ENCODE measurements at places on chromosomes 6 and 20.
A peak's percentile ranks its signal among the peaks of the same experiment; 100 is the strongest.

GRCh38 chr20:3786126-3786484, 435 bp downstream of the CENPB start:
- no peak for DNase-seq

- DNase-seq, result no peak
Measured at GRCh38 chr6:111482188-111482958, 645 bp downstream of the REV3L start.

DNA sequence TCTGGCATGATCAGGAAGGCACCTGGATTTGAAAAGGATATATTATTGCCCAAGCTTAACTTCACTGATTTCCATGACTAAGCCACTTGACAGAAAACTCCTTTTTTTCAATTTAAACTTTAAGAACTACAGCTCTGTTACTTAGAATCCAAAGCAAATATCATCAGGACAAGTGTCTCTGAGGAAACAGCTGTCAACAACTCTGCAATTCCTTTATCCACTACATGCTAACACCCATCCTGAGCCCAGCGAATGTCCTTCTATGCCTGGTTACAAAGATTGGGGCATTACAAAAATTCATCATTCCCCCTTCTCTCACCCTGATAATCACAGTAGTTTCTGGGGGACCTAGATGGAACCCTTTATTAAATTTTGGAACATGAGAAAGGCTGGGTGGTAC, 136.8 kb downstream of the GMPR start:
- DNase-seq, result no peak

GRCh38 chr6:99026135-99026534, 78.4 kb upstream of the FBXL4 start:
- no peak for DNase-seq

DNA sequence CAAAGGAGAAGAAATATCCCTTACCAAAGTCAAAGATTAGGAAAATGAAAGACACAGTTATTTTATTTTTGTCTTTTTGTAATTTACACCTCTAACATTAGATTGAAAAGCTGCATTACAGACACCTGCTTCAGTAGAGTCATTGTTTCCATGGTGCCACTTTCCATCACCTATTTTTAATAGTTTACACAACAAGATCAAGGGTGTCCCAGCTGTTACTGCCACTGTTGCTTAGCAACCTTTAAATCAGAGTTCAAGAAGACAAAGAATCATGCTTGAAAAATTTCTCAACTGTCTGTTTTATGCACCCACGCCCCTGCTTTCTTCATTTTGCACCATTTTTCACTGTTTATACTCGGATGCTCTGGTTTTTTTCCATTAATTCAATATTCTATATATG, 668.2 kb upstream of the GJE1 start:
- DNase-seq, result no peak

- no peak for DNase-seq
Measured at GRCh38 chr20:37356387-37356786, 10.4 kb downstream of the SRC start.

DNA sequence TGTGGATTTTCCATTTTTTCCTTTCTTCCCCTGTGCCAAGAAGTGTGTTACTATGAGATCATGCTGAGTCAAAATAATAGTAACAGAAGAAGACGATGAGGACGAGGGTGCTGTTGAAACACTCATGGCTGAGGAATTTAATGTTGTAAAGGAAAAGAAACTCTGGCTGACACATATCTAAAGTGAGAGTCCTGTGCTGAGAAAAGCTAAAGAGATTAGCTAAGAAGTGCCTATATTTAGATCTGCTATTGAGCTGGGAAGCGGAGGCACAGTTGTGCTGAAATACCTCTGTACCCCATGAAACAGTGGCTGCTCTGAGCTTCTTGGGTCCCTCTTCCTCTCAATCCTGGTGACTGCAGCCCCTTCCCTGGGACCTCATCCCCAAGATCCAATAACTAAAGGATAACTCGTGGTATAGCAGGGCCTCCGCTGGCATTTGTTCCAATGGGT, 1.1 kb upstream of the SYTL3 start:
- DNase-seq, result no peak

DNA sequence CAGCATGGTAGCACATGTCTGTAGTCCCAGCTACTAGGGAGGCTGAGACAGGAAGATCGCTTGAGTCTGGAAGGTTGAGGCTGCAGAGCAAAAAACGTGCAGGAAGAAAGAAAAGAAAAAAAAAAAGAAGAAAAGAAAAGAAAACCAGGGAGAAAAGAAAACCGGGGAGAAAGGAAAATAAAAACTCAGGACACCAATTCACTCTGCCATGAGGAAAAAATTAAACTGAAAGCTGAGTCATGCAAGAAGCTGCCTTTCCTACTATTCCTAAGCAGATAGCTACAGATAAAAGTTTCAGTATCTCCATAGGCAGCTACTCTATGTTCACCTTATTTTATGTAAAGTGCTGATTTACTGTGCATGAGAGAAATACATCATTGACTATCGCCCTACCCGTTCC, 10.5 kb downstream of the PTGIS start:
- no peak for DNase-seq

DNA sequence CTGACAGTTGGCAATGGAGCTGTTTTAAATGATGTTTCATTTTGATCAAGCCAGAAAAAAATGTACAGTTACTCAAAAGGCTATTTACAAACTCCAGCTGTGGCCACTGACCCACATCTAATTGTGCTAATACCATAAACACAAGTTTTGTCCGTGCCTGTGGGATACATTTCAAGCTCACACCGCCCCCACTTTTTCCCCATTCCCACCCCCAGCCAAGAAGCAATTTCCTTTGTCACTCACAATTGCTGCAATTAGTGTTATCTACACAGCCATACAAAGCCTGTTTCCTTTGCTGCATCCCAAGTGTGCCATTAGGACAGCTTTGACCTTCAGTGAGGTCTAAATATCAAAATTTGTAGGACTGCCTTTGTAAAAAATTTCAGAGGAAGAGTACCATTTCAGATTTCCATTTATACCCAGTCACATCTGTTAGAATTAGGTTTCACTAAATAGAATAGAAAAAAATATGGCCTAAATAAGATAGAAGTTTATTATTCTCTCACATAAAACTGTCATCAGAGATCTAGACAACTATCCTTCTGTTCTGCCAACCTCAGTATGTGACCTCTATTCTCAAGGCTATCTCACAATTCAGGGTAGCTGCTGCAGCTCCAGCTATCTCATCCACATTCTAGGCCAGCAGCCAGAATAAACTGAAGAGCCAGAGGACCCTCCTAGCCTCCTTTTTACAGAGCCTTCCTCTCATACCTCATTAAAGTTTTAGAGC, 202.6 kb downstream of the NFATC2 start:
- no peak for DNase-seq

DNA sequence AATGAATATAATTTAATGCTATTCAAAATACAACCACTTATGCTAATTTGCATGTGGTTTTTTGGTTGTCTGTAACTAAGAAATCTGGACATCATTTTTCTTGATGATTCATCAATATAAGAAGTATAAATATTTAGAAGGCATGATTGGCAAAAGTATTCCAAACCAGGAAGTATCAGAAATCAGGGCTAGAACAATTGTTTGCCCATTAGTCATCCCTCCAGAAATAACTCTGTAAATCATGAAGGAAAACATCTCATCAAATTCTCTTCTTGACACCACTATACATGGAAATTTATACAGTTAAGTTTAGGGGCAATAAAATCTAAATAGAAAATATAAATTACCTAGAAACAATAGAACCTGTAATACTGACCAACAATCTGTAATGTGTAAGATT, 554.7 kb upstream of the HS3ST5 start:
- no peak for DNase-seq

GRCh38 chr6:90369024-90369519, 72.4 kb upstream of the BACH2 start:
- DNase-seq, result no peak

DNA sequence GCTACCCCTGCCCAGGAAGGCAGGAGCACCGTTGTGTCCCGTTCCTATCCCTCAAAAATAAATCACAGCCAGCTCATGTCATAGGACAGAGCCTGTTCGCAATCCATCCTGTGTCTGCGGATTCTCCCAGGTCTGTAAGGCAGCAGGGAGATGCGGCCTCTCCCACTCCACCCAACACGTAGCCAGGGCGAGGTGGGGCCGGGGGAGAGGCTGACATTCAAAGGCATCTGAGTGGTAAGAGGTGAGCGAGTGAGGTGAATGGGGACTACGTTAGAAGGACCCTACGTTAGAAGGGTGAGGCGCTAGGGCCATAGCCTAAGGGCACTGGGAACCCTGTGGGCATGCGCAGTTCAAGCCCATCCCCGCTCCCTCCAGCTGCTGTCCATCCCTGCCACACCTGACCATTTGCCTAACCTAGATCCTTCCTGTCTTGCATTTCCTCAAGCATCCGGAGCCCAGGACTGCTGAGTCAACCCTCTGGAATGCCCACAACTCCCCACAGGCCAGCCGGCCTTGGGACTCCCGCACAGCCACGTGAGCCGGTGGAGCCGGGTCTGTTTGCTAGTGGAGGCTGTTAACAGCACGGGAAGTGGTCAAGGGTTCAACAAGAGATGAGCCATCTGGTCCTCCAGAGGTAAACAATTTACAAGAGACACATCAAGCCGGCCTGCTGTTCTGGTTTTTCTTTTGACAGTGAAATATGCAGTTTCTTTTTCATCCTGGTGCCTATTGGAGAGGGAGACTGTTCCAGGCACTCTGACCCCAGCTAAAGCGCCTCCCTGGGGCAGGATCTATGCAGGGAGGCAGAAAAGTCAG, 45.9 kb downstream of the RIPOR3 start:
- peak; percentile 93 for DNase-seq

- DNase-seq, result no peak
Measured at GRCh38 chr6:37547564-37548061, 47.9 kb upstream of the CCDC167 start.

DNA sequence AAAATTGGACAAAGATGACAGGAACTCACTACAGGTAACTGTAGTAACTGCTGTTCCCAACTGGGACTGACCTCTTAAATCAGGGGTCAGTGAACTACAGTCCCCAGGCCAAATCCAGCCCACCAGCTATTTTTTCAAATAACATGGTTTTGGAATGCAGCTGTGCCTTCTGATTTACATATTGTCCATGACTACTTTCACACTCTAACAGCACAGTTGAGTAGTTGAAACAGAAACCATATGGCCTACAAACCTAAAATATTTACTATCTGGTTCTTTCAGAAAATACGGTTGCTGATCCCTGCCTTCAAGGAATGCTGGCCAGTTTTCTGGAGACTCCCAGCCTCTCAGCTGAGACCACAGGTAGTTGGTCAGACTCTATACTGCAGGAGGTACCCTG, 196.9 kb upstream of the PRND start:
- no peak for DNase-seq

DNA sequence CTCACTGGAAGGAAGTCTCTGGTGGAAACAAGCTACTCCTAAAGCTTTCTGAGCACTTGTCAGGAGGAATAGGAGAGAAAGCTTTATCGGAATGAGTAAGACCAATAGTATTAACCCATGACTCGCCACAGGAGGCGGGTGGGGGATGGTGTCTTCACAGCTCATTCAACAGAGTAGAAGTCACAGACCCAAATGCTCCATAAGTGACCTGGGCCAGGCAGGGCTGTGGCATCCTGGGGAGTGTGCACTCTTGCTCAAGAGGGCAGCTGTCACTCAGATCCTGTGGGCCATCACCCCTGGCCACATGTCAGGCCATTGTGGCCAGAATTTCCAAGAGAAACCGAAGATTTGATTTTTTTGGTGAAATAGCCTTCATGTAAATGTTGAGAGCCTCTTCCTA, 116.0 kb downstream of the SYCP2 start:
- no peak for DNase-seq

- no peak for DNase-seq
Measured at GRCh38 chr20:1119128-1119505, 715 bp downstream of the PSMF1 start.

- DNase-seq, result no peak
Measured at GRCh38 chr6:74671558-74672025, 534.3 kb downstream of the COL12A1 start.

- DNase-seq, result no peak
Measured at GRCh38 chr6:6751619-6752023, 163.1 kb downstream of the LY86 start.
